NCI-H2171 treated with DMSO at 0.1 percent for 48 hours (cell line): ENCODE measurements at places on chromosomes 1 and 21.

DNA sequence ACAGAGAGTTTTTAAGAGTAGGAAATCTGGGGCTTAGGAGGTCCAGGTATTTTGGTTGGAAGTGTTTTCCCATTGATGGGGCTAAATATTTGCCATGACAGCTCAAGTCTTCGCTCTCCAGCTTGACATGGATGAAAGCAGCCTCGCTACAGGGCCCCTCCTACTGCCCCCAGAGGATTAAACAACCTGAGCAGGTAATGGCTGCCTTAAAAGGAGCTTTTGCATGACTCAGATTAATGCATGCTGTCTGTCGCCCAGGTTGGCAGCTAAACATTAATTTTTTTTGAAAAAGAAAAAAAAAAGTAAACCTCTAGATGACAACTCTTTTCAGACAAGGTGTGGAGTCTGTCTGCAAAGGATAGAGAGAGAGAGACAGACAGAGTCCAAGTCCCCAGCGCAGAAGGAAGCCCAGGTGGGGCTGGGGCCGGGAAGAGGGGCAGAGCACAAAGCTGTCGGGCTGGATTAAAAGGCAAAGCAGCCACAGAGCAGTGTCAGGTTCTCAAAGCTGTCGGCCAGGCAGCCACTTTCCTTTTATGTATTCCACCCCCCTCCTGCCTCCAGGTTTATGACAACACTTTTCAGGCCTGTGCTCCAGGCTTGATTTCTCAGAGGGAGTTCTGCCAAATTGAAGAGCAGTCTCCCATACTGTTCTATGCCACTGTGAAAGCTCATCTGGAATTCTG lies 127.9 kb downstream of the CLIC6 start:
- DNase-seq: peak; percentile 96

- DNase-seq: peak; percentile 69
These were observed 109.2 kb upstream of the RAB4A start for GRCh38 chr1:229161740-229162139.

DNA sequence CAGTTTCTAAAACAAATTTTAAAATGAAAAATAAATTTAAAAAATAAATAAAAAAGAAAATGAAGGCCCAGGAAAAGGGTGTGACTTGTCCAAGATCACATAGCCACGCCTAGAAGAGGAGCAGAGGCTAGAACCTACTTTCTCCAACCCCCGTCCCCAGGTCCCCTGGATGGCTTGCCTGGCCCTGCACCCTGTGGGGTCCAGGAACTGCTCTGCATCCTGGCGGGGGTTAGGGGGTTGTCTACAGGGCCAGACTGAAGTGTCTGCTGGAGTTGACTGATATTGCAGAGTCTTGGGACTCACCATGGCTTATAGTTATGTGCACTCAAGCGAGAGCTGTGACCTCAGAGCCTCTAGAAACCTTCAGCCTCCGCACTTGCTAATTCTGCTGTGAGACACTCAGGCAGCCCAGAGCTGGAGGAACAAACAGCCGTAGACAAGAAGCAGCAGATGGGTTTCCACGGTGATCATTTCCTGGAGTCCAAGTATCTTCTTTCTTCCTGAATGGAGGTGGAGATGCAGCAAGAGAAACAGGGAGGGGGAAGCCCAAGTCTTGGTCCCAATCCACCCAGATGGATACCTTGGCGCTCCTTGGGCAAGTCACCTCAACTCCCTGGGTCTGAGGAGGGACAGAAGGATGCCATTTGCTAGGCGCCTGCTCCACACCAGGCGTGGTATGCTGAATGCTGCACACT lies 5.2 kb upstream of the EXTL1 start:
- peak; percentile 97 for DNase-seq

GRCh38 chr1:87449348-87449963 lies 120.8 kb downstream of the LMO4 start:
- DNase-seq: no peak

DNA sequence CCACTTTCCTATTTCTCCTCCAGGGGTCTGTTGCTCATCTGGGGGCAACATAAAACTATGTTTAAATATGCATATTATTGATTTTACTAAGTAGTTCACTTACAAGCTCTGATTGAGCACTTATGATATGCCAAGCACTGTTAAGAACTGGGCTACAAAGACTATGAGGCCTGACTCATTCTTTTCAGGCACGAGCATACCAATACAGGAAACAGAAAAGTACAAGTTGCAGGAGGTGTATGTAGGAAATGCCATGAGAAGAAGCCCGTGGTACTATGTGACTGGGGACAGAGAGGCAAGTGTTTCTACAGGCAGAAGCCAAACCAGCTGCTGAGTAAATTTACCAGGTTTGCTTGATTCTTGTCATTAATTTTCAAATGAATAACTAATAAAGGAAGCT lies 120.4 kb upstream of the PTGFR start:
- DNase-seq: no peak

GRCh38 chr1:9100471-9101043 lies 28.3 kb downstream of the GPR157 start:
- no peak for DNase-seq

DNA sequence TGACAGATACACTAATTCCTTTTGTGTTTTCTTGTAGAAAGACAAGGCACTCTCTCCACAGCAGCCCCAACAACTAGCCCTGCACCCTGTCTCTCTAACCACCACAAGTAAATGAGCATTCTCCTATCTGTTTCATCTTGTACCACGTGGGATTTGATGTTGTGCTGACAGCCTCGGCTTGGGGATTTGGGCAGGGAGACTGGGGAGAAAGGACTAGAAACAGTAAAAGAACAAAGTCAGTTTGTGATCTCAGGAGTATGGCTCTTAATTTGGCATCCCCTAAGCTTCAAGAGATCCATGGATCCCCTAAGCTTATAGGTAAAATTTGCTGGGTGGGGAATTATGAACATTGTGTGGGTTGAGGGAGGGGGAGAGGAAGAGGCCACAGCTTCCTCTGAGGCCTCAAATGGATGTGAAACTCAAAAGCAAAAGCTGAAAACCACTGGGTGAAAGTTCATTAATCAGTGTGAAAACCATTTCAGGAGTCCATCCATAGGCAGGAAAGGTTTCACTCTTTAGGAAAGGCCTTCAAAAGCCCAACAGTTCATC lies 3.1 kb downstream of the C1orf162 start:
- no peak for DNase-seq

GRCh38 chr1:65039508-65039907 lies 73.2 kb upstream of the JAK1 start:
- no peak for DNase-seq

- DNase-seq: no peak
These were observed 39.2 kb downstream of the MAPKAPK2 start for GRCh38 chr1:206723805-206724472.

DNA sequence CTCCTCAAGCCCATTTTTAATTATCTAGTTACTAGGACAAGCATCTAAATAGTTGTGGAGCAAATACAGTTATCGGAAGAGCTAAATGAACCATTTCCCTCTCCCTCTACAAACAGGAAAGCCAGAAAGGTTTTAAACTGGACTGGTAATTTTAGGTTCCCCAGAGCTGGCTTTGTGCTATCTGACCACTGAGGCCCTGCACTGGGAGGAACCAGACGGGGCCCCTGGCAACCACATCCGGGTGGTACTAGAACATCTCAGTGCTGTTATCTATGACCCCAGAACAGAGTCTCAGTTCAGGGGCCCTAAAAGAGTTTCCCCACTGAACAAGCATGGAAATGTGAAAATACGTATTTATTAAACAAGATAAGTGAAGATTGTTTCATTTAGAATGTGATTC lies 7.7 kb upstream of the RSPH1 start:
- no peak for DNase-seq

DNA sequence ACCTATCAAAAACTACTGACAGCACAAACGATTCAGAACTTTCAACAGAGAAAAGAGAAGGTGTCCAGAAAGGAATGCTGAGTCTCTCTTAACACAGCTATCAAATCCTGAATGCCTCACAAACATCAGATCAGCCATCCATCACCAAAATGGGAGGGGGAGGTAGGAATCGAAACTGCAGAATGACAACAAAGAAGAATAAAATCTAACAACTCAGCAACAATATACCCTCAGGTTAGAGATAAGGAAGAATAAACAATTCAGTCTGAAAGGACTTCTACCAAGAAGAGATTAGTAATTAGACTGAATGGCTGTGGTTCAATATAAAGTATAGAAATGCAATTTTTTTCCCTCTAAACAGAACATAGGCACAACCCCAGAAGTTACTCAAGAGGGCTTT lies 94.4 kb downstream of the RERE start:
- no peak for DNase-seq
